ENCODE measurements at places on chromosomes 1 and 21. TPM values are rescaled to one million over a fixed set of nuclear protein-coding genes. Genes with fewer than 3 reads are reported as not detected.

- DNase-seq = no peak
Measured at GRCh38 chr1:33435096-33435820, 4.4 kb upstream of the PHC2 start.

- no peak for DNase-seq
Measured at GRCh38 chr1:229817936-229818335, 191.9 kb downstream of the URB2 start.

- DNase-seq = no peak
Measured at GRCh38 chr21:28074676-28075075, 918.0 kb downstream of the LTN1 start.

DNA sequence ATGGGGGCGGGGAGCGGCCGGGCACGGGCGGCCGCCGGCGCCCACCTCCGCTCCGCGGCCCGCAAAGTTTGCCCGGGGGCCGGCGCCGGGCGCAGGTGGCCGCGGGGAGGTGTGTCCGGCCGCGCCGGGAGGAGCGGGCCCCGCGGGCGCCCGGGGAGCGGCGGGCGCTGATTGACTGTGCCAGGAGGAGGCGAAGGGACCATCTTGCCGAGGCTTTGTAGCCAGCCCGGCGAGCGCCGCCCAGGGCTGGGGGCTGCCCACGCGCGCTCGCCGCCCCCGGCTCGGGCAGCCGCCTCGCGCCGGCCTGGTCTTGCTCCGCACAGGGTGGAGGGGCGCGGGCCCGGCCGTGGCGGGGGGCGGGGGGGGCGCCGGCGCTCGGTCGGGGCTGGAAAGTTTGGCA is 432 bp downstream of the EPHB2 start:
- DNase-seq = no peak

- no peak for DNase-seq
Measured at GRCh38 chr1:87983841-87984240, 655.2 kb downstream of the LMO4 start.

DNA sequence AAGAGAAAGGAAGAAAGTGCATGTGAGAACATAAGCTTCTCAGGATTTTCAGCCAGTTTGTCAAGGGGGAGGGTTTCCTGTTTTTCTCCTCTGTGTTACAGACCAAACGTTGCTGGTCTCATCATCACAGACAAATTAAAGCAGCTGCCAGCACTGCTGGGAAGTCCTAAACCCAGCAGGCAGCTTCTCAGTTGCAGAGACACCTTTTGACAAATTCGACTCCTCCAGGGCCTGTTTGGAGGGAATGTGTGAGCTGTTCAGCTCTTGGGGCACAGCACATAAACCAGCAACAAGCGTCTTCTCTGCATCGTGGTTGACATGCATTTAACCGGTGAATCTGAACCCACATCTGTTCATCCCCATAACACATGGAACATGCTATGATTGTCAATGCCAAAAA is 454.6 kb upstream of the RUNX1 start:
- no peak for DNase-seq

DNA sequence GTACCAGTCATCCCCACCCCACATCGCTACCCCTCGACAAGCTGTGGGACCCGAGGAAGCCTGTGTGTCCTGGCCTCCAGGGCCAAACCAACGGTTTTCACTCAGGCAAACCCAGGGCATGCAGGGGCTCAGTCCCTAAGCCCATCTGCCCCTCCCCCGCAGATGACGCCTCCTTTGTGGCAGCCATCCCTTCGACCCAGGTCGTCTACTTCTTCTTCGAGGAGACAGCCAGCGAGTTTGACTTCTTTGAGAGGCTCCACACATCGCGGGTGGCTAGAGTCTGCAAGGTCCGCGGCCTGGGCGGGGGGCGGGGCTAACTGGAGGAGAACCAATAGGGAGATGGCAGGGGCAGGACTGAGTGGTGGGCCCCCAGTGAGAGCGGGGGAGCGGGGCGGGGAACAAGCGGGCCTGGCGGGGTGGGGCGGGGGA is 7.4 kb downstream of the SEMA4A start:
- DNase-seq = no peak

DNA sequence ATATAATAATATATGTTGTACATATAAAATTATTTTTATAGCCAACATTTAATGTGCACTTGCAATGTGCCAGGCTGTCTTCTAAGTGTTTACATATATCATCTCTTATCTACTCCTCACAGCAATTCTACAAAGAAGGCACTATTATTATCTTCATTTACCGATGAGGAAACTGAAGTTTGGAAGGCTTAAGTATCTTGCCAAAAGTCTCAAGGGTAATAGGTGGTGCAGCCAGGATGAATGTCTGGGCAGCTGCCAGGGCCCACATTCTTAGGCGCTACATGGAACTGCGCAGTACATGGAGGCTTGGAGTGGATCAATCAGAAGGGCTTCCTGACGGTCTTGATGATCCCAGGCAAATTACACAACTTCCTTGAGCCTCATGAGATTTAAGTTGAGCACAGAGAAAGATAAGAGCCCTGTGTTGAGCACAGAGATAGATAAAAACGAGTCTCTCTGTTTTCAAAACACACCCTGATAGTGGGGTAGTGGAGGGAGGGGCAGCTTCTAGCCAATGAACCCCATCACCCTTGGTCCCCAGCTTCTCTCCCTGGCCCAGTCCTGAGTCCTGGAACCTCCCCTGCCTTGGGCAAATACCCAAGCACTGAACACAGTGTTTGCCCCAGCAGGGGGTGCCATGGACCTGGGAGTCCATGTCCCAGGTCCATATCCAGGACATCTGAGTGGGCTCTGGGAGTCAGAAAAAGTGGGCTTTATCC is 9.2 kb downstream of the POU3F1 start:
- DNase-seq = no peak

DNA sequence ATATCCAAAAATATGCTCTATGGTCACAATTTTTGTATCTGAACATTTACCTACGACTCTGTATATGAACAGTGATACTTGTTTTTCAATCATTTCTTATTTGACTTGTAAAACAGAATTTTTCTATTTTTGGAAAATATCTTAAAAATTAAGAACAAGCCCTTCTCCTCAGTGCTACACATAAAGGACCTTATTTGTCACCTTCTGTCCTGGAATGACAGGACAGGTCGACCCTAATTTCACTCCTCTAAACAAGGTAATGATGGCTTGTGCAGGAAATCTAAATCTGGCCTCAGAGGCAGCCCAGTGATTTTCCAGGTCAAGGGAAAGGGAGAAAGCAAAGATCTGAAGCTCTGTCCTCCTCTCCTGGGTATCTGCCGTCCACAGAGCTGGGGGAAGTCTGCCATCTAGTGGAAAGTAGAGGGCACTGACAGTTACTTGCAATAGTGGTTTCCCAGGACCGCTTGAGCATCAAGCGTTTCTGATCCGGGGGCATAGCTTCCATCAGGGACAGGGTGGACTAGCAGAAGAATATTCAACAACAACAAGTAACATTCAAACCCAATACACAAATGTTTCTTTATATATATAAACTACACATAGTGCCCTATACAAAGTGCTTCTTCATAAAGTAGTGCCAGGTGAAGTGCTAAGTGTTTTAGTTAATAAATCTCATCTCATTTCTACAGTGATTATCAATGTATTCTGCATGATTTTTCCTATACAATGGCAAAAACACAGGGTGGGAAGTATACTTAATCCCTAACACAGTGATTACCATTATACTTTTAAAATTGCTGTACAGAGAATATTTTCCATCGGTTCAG is 74.6 kb downstream of the SLC25A24 start:
- peak; percentile 61 for DNase-seq

- DNase-seq = no peak
Measured at GRCh38 chr1:17596186-17596585, 56.7 kb downstream of the ARHGEF10L start.

GRCh38 chr1:22717037-22717760 is 6.6 kb downstream of the EPHB2 start:
- DNase-seq = no peak

- DNase-seq = peak; percentile 97
Measured at GRCh38 chr1:154973344-154974101, 958 bp upstream of the CKS1B start.

DNA sequence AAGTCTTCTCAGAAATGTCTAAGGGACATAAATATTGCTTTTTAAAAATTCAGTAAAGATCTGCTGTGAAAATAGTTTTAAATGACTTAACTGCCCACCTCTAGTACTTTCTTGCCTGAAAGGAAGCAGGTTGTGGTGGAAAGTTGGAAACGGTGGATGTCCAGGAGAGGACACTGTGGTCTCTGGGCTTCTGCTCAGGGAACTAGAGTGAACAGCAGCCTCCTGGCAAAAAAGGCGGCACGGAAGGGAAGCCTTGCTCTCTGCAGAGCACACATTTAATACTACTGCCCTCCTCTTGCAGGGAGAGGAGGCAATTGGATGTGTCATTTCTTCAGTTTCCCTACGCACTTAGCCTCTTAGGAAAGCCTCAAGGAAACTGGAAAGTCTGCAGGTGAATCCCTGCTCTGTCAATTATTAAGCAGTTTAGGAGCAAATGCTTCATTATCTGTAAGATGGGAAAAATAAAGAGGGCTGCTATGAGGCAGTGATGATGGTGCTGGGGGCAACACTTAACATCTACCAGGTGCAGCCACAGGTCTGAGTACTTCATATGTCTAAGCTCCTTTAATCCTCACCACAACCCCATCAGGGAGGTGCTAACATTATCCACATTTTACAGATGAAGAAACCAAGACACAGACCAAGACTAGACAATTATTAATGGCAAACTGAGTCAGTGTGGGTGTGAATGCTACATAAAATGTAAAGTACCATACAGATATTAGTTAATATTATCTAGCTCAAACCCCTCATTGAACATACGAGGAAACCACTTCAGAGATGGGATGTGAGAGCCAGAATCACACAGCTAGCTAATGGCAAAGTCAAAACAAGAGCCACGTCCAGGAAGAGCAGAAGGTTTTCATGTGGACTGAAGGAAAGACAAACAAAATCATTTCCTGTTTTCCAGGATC is 108.9 kb upstream of the ADAR start:
- no peak for DNase-seq

DNA sequence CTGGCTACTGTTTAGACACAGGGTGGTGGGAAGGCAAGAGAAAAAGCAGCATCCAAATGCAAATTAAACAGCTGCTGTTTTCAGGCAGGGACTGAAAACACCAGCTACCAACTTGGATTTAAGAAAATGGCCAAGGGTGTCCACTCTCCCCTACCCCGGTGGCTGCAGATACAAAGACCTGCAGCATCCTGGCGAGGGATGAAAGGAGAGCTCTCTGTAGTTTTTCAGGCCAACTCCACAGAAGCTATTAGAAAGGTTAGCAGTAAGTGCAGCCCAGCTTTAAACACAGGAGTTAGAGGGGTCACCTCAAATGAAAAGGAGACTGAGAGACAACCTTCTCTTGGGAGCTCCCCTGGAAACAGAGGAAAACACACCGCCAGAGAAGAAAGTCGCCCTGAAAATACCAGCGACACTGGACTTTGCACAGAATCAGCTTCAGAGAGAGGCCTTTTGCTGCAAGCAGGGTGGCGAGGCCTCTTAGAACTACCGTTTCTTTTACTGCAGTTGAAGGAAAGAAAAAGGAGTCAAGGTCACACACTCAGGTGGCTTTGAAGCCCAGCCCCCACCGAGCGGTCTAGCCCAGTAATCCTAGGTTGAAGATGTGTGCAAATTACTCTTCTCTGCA is 74.4 kb upstream of the TIAM1 start:
- no peak for DNase-seq

- no peak for DNase-seq
Measured at GRCh38 chr1:17958704-17959103, 148.9 kb upstream of the IGSF21 start.

DNA sequence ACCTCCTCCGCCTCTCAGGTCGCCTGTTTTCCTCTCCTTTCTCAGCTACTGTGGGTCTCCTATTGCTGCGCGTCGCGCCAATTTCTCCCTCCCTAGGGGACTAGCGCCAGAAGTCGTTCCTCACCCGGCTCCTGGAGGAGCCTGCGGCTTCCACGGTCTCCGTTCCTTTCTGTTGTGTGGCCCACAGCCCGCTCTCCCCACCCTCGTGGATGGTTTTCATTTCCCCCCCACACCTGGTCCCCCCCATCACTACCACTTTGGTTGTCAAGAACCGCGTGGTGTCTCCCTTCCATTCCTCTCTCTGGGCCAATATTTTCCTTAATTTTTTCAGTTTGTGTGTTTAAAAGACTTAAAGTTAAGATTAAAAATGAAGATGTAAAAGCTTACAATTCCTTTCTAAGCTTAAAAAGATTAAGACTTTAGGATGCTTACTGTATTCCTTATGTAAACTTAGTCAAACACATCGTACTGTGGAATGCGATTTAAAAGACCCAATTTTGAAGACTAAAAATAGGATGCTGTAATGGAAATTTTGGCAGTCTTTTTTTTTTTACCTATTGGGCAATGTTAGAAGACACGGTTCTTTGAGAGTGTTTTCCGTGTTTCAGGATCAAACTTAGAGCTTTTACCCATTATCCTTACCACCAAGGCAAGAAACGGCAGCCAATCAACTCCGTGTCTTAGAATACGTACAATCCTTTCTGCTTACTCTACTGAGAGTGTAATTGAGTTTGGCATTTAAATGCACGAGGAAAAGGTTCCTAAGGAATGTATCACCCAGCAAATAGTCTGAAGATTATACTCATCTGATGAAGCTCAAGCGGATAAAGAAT is 773 bp downstream of the CNST start:
- no peak for DNase-seq

- DNase-seq = no peak
Measured at GRCh38 chr1:115710859-115711624, 57.5 kb downstream of the CASQ2 start.

DNA sequence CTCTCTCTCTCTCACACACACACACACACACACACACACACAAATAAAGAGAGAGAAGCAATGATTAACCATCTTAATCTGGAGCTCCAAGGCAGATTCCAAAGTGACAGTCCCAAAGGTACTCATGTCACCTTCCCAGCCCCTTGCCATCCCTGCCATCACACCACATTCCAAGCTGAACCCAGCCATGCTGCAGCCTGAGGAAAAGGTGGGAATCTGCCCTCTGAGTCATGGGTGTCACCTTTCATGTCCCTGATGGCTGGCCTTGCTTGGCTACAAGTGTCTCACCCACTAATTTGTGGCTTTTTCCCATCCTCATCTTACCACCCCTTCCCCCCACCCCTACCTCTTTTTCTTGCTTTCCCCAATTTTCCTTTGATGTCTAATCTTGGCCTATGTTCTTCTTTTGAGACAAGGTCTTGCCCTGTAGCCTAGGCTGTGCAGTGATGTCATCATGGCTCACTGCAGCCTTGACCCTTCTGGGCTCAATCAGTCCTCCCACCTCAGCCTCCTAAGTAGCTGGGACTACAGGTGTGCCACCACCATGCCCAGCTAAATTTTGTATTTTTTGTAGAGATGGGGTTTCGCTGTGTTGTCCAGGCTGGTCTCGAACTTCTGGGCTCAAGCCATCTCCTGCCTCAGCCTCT is 3.2 kb downstream of the ANXA9 start:
- no peak for DNase-seq

GRCh38 chr1:153670257-153670858 is 435 bp downstream of the ILF2 start:
- no peak for DNase-seq

The BARHL2 gene
- not detected for total RNA-seq

The TNNT2 gene
- total RNA-seq = not detected

The SPRR2A gene
- not detected for total RNA-seq

The ATF6 gene
- total RNA-seq = 21.3 TPM

The PGBD5 gene
- total RNA-seq = 0.10 TPM

The FCRL6 gene
- not detected for total RNA-seq

Measured in activated naive CD4-positive, alpha-beta T cell treated with anti-CD3 and anti-CD28 coated beads, Interleukin-2, amount 50 U/mL, for 72 hours (primary cell).